Hindlimb muscle (tissue), 1 donor: ENCODE measurements at places on chromosomes 1 and 21. TPM values are rescaled to one million over a fixed set of nuclear protein-coding genes. Genes with fewer than 3 reads are reported as not detected.
A peak's percentile ranks its signal among the peaks of the same experiment; 100 is the strongest.

GRCh38 chr1:23638188-23638619 is 53.4 kb upstream of the RPL11 start:
- no peak for DNase-seq

GRCh38 chr1:71298633-71299032 is 217.8 kb upstream of the ZRANB2 start:
- DNase-seq: no peak

DNA sequence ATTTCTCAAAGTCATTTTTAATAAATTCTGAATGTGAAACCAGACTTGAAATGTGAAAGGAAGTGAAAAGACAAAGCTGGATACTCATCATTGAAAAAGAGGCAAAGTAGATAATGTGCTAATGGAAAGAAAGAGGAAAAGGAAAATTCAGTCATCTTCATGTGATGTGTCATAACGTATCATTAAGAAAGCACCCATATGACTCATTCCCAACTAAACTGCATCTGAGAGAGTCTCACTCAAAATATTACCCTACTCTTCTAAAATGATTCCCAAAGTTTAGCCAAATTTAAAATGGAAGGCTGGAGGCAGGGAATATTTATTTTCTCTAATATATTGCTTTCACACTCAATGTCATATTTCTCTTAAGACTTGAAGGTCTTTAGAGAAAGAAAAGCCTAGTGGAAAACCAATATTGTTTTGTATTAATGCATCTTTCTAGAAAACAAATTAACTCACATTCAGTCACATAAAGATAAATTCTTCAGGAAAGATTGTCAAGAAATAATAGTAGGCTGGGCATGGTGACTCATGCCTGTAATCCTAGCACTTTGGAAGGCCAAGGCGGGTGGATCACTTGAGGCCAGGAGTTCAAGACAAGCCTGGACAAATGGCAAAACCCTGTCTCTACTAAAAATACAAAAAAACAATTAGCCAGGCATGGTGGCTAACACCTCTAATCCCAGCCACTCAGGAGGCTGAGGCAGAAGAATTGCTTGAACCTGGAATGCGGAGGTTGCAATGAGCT is 129.9 kb downstream of the SLC30A10 start:
- DNase-seq: no peak

- peak; percentile 73 for DNase-seq
These were observed 11.2 kb upstream of the HMGCS2 start for GRCh38 chr1:119779869-119780356.

LEPR gene
- 5.9 TPM for polyA plus RNA-seq

MRPS6 gene
- polyA plus RNA-seq: 36.9 TPM
